ENCODE measurements at places on chromosomes 5 and 9.

- no peak for DNase-seq
Measured at GRCh38 chr5:168393773-168394172, 92.5 kb upstream of the RARS1 start.

- no peak for DNase-seq
Measured at GRCh38 chr5:32628049-32628844, 42.9 kb downstream of the SUB1 start.

- DNase-seq, result no peak
Measured at GRCh38 chr5:77031891-77032290, 1.7 kb downstream of the AGGF1 start.

DNA sequence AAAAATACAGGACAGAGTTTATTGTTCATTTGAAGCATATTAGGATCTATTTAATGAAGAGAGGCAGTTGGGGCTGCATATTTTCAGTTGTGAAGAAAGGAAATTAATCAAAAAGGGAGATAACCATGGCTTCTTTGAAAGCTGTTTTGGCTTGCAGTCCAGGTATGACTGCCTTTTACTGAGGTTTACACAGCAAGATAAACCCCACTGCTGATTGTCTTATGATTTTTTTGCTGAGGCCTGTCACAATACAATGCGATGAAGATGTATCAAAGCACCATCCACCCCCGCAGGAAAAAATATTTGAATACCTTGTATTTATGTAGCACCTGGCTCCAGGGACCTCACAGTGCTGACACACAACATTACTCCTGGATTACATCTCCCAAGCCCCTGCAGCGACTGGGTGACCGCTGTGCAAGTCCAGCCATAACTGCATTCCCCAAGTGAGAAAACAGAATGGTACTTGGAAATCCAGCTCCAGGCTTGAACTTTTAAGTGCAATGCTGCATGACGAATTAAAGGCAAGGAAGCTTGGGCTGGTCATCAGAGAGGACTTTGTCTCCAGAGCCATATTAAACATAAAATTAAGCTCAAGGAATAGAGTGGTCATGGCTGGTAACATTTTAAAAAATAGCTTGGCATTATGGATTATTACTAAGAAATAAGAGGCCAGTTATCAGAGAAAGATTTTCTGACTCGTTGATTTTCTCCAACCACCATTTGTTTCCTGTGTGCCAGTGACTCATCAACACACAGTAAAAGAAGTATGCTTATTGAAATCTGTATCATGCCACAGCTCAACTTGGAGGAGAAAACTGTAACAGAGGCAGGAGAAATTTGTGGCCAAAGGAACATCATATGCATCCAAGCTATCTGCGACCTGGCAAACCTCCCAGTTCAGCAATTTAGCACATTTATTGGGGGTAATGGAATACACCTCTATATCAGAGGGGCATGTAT, 374.2 kb downstream of the MAN2A1 start:
- no peak for DNase-seq

DNA sequence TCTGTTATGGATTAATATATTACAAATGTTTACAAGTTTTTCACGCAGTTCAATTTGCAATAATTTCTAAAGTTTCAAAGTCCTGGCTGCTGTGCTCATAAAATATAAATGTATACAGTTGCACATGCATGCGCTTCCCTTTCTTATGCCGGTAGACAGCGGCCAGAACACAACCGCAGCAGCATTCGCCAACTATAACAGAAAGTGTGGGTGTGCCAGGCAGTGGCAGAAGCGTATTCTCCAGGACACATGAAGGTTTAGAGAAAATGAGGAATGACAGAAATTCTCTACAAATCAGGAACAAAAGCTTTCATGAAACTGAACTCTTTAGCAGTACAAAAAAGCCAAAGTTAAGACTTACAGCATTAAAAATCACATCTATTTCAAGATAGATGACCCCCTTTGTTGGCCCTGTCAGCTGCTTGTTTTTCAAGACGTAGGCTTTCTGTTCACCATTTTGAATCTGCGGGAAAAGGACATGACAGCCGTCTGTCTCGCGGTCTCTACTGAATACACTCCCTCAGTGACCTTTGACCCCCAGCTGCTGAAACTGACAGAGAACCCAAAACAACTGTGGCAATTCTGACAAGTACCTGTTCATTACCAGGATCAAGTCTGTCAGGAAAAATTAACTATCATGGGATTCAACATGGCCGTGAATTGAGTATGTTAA, 252.2 kb downstream of the SLF1 start:
- DNase-seq, result no peak

- no peak for DNase-seq
Measured at GRCh38 chr9:94627287-94627686, 12.0 kb downstream of the FBP1 start.

DNA sequence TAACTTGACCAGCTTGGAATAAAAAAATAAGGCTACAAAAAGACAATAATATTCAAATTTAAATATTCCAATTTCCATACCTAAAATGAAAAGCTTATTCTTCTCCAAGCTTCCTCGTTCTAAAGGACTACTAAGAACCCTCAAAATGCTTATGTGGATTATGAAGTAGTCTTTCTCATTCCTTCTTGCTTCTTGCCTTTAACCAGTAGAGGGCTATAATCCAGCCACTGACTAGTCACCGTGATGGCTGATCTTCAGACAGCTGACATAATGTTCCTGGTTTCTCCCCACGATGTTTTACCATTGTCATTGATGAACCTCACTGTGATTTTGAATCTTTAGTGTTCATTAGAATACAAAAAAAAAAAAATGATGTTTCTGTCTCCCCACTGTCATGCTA, 515.3 kb downstream of the TLE1 start:
- no peak for DNase-seq

All from T-helper 2 cell (primary cell).